IMR-90 (cell line): ENCODE measurements at places on chromosomes 4 and X. TPM values are rescaled to one million over a fixed set of nuclear protein-coding genes. Genes with fewer than 3 reads are reported as not detected.

NPY1R gene
- total RNA-seq, result under 0.01 TPM in 2 replicates

DNA sequence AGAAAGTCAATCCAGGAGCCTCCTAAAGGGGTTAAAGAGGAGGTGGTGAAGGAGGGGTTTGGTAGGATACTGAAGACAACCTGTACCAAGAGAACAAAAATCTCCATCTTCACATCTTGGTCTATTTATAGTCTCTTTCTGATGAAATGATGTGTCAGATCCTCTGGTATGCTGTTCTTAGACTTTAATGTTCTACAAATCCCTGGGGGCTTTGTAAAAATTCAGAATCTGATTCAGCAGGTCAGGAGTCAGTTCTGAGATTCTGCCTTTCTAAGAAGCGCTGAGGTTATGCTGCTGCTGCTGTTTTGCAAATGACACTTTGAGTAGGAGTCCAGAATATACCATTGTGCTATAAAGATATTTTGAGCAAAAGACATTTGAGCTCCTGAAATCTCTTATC, 172.9 kb upstream of the GLRA2 start:
- no peak overlapping the region for H3K4me3 ChIP-seq
- H3K4me1 ChIP-seq, result no peaks in the 10 kb centered on the region
- DNase-seq, result no peak

GRCh38 chr4:5478697-5479096, 229.7 kb downstream of the EVC2 start:
- no peaks in the 10 kb centered on the region; the same call in 1 of the 2 replicates for H3K36me3 ChIP-seq
- H3K4me3 ChIP-seq, result no peak overlapping the region
- no peak overlapping the region for H3K27ac ChIP-seq
- DNase-seq, result no peak
- no peaks in the 10 kb centered on the region for H3K27me3 ChIP-seq
- no peaks in the 10 kb centered on the region for H3K4me1 ChIP-seq

CXCL3 gene
- total RNA-seq, result 0.18 TPM in 1 of 2 replicates, not detected in the other

DNA sequence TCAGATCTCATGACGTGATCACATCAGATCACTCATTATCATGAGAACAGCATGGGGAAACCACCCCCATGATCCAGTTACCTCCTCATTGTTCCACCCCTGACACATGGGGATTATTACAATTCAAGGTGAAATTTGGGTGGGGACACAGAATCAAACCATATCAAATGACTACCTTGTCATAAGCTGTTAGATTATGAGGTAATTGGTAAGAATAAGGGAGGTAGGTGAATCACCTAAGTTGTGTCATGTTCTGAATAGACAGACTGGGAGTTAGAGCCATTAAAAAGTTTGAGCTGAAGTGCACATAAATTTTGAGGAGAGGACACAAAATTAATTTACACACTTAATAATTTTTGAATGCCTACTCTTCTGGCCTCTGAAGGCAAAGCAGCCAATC, 24.7 kb downstream of the SLC9B1 start:
- no peaks in the 10 kb centered on the region for H3K4me1 ChIP-seq
- no peaks in the 10 kb centered on the region for H3K27me3 ChIP-seq
- H3K27ac ChIP-seq, result no peak overlapping the region
- no peak overlapping the region for H3K4me3 ChIP-seq
- DNase-seq, result no peak

GRCh38 chrX:11349020-11349419, 55.8 kb downstream of the AMELX start:
- H3K4me1 ChIP-seq, result peaks cover 3% of the 10 kb centered on the region; the same call in 1 of the 2 replicates
- no peaks in the 10 kb centered on the region for H3K36me3 ChIP-seq

- no peak overlapping the region for H3K4me3 ChIP-seq
- no peaks in the 10 kb centered on the region for H3K36me3 ChIP-seq
- H3K27me3 ChIP-seq, result peaks cover 17% of the 10 kb centered on the region
- H3K27ac ChIP-seq, result no peak overlapping the region
Measured at GRCh38 chrX:39194673-39195072, 393.4 kb downstream of the MID1IP1 start.

DNA sequence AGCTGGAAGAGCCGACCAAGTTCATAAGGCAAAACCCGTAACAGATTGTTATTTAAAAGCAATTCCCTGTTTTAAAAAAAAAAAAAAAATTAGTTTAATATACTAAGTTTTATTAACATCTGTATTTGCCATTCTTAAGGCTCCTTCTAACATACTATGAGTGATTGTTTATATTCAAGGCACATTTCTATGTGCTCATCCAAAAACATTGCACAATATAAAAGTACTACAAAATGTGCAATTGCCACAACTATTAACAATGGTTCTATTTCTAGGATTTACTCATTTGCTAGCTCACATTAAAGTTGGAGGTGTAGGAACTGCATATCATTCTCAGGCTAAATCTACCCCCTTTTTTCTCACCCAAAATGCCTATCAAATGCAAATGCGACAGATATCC, 46.1 kb downstream of the CNOT6L start:
- H3K4me3 ChIP-seq, result no peak overlapping the region
- no peaks in the 10 kb centered on the region; the same call in 1 of the 2 replicates for H3K36me3 ChIP-seq
- H3K4me1 ChIP-seq, result peaks cover 6% of the 10 kb centered on the region
- peak; percentile 87 for DNase-seq
- H3K27me3 ChIP-seq, result no peaks in the 10 kb centered on the region

FHL1 gene
- total RNA-seq, result 41.9 and 69.4 TPM in 2 replicates

- H3K27me3 ChIP-seq, result no peaks in the 10 kb centered on the region
- no peaks in the 10 kb centered on the region for H3K36me3 ChIP-seq
- no peak overlapping the region for H3K4me3 ChIP-seq
- DNase-seq, result no peak
Measured at GRCh38 chrX:73478961-73479360, 32.1 kb downstream of the CDX4 start.

DNA sequence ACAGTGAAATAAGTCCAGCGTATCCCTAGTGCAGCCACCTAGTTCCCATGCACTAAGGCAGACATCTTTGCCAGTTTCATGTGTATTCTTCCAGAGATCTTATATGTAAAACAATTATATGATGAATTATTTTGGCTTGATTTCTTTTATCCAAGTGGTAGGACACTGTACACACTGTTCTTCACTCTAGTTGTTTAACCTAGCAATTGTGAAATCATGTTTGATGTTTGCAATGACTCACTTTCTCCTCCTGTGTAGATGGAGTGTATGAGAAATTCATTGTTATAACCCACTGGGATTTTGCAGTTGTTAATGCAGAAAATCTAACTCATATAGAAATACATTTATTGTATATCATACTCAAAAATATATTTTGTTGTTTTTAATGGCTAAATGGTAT, 17.5 kb upstream of the TBC1D1 start:
- H3K4me3 ChIP-seq, result no peak overlapping the region
- H3K27me3 ChIP-seq, result no peaks in the 10 kb centered on the region
- DNase-seq, result peak; percentile 75
- no peaks in the 10 kb centered on the region for H3K4me1 ChIP-seq
- no peak overlapping the region for H3K27ac ChIP-seq

ADH1B gene
- total RNA-seq, result under 0.01 and 0.36 TPM in 2 replicates

DNA sequence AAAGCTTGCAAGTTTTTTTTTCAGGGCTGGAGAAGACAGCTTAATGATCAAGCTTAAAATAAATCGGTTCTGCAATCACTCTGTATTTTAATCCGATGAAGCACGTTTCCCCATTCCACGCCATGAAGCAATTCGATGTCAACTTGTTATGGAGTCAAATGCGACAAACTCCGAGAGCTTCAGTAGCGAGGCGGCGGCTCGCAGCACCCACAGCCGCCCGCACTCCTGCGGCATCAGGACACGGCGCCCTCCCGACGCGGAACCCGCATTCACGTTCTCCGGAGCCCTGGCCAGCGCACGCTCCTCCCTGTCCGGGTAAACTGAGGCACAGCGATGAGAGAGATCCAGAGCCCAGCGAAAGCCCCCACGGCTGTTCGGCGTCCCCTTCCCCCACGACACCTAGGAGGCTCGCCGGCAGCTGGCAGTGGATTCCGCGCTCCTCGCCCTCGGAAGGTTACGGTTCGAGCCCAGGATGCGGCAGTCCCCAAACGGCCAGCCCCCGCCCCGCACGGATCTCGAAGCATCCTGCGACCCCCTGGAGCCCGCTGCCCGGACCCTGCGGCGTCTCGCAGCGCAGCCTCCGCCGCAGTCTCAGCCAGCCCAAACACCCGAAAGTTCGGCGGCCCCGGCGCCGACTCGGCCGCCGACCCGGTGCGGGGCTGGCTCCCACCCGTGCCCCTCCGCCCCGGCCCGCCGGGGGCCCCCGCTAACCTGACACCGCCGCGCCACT, 507 bp downstream of the MFAP3L start:
- H3K36me3 ChIP-seq, result no peaks in the 10 kb centered on the region
- DNase-seq, result no peak
- H3K27ac ChIP-seq, result no peak overlapping the region
- H3K27me3 ChIP-seq, result peaks cover 23% of the 10 kb centered on the region
- peak overlapping the region; percentile 50 for H3K4me3 ChIP-seq

AADAT gene
- 4.7 TPM in 2 replicates for total RNA-seq

GPR119 gene
- total RNA-seq, result not detected in 2 replicates

DNA sequence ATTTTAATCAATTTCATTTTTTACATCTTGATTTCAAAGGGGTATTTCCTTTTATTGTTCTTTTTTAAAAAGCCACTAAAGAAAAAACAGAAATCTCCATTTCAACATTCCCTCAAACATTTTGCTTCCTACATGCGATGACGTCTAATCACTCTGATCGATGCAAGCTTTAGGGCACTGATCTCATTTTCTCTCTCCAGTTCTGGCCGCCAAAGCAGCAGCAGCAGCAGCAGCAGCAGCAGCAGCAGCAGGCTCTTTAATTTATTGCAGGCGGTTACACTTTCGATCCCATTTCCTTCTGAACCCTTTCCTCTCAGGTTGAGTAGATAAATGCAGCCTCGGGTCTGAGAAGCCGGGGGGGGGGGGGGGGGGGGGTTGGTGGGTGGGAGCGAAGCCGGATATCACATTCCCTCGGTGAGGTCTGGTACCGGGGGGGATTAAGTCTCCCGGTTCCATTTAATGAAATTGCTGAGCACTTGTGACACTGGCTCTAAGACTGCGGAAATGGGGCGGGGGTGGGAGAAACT, 3.4 kb upstream of the PCDH7 start:
- H3K4me3 ChIP-seq, result peak overlapping the region; percentile 78
- DNase-seq, result no peak
- no peak overlapping the region; the same call in 1 of the 2 replicates for H3K27ac ChIP-seq

GRCh38 chr4:68369142-68369805, 19.4 kb upstream of the YTHDC1 start:
- peak overlapping the region; percentile 83 for H3K27ac ChIP-seq
- H3K27me3 ChIP-seq, result no peaks in the 10 kb centered on the region
- peaks cover 14% of the 10 kb centered on the region for H3K4me1 ChIP-seq
- no peak overlapping the region for H3K4me3 ChIP-seq
- peak; percentile 43 for DNase-seq

DNA sequence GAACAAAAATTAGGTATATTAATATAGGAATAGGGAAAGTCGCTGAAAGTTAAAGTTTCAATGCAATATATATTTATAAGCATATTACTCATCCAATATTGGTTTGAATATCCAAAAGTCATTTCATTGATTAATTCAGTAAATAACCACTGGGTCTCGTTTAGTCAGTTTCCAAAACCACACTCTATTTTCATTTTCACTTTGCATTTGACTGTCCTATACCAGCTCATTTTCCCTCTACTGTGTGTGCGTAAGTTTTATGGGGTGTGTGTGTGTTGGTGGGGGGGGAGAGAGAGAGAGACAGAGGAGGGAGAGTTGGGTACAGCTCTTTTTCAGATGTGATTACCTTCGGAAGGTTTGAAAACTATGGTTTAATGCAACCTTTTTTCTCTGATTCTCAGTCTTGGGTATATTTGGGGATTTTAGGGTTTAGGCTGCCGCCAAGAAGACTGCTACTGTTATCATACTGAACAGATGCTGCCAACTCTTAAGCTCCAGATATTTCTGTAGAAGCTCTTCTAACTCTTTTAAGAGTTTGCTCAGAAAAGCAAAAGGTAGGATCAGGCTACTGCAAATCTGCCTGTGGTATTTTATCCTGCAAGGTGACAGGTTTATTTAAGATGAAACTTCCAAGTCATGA, 1427.4 kb downstream of the PCDH7 start:
- H3K4me3 ChIP-seq, result no peak overlapping the region
- no peak overlapping the region for H3K27ac ChIP-seq
- H3K27me3 ChIP-seq, result no peaks in the 10 kb centered on the region

DNA sequence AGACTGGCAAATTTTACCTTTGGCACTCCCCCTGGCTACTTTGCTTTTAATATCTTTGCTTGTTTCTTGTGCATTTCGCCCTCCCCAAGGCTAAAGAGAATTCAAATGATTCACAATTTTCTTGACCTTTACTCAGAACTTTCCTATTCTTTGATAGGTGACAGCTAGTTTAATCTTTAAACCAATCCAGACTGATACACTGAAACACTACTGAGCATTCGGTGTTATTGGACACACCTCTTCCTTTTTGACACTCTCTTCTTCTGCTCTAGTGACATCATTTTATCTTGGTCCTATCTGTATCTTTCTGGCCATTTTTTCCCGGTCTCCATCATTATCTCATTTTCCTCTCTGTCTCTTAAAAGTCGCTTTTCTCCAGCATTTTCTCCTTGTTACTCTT, 103.1 kb downstream of the IL1RAPL2 start:
- H3K4me3 ChIP-seq, result no peak overlapping the region
- DNase-seq, result no peak
- no peaks in the 10 kb centered on the region for H3K36me3 ChIP-seq
- no peaks in the 10 kb centered on the region for H3K4me1 ChIP-seq
- no peak overlapping the region for H3K27ac ChIP-seq
- no peaks in the 10 kb centered on the region for H3K27me3 ChIP-seq

DNA sequence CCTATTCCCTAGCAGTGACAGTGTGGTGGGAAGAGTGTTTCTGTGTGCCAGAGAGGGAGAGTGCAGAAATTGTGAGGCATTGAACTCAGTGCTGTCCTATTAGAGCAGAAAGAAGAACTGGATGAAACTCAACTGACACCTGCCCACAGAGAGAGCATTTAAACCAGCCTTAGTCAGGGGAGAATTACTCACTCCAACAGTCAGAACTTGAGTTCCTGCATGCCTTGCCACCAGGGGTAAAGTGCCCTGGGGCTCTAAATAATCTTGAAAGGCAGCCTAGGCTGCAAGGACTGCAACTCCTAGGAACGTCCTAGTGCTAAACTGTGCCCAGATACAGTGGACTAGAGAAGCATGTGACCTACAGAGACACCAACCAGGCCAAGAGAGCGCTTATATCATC, 12.8 kb downstream of the CYSLTR1 start:
- no peaks in the 10 kb centered on the region for H3K36me3 ChIP-seq
- H3K27me3 ChIP-seq, result no peaks in the 10 kb centered on the region

DNA sequence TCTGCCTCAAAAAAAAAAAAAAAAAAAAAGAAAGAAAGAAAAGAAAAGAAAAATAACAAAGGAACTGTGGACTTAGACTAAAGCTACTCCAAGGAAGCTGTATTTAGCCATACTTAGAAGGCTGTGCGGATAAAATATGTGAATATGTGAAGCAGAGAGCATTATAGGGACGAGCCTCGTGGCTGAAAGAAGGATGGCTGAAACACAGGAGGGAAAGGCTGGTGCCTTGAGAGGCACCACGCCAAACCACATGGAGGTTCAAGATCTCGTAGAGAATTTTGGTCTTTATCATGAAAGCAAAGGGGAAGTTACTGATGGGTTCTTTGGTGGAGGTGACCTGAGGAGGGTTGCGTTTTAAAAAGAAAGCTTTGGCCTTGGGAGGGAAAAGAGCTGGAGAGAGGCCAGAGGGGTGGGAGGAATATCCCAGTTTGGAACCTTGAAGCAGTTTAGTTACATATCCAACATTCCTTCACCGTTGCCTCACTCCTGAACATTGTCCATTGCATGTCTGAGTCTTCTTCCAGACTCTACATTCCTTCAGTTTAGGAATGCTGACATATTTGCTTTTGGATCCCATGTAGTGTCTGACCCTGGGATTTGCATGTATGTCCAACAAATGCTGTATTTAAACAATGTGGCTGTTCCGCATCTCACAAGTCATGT, 82.5 kb downstream of the CPE start:
- H3K4me1 ChIP-seq, result no peaks in the 10 kb centered on the region; the same call in 1 of the 2 replicates
- no peak overlapping the region for H3K4me3 ChIP-seq
- no peaks in the 10 kb centered on the region for H3K27me3 ChIP-seq
- peak overlapping the region; percentile 56; the same call in 1 of the 2 replicates for H3K27ac ChIP-seq
